AG04449 (cell line): ENCODE measurements at places on chromosomes 12 and 14.
A peak's percentile ranks its signal among the peaks of the same experiment; 100 is the strongest.

GRCh38 chr12:20395791-20396550, 27.6 kb downstream of the PDE3A start:
- no peak for DNase-seq

DNA sequence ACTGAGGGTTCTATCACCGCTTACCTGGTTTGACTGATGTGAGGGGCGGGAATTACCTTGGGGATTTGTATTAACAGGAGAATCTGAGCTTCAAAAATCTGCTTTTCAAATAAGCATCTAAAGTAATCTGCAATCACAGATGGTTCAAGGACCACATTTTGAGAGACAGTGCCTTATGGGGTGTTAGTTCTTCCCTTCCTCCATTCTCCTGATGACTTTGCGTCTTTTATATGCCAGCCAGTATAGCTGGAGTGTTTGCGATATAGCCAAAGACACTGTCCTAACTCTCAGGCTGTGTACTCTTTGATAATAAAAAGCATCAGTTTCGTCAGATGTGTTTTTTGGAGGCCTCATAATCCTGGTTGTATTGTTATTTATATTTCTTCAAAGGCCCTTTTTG, 39.5 kb downstream of the PPHLN1 start:
- no peak for DNase-seq

DNA sequence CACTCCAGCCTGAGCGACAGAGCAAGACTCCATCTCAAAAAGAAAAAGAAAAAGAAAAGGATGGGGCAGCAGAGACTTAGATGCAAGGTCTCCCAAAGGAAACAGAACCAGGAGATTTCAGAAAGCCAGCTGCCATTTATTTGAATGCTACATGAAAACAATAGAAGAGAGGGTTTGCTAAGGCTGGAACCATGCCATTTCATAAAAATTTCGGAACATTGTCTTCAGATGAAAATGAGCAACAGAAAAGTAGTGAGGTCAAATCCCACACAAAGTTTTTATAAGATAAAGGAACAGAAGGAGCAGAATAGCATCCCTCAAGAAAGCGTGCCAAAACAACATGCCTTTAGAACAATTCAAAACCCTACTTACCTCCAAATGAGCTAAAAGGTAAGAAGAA, 175.3 kb downstream of the ETV6 start:
- DNase-seq, result no peak

GRCh38 chr12:107287436-107288413, 194.4 kb upstream of the CRY1 start:
- DNase-seq, result no peak

- DNase-seq, result no peak
Measured at GRCh38 chr12:111749391-111749790, 17.3 kb upstream of the ALDH2 start.

DNA sequence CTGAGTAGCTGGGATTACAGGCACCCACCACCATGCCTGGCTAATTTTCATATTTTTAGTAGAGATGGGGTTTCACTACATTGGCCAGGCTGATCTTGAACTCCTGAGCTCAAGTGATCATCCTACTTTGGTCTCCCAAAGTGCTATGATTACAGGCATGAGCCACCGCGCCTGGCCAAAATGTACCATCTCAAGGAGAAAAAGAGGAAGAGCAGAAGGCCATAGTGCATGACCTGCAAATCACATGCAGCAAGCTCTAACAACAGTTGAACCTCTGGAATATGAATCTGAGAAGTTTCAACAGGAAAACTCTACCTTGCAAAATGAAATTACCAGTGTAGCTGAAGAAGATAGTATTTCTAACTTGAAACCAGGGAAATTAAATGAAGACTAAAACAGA, 17.1 kb upstream of the SERPINA1 start:
- DNase-seq, result no peak

DNA sequence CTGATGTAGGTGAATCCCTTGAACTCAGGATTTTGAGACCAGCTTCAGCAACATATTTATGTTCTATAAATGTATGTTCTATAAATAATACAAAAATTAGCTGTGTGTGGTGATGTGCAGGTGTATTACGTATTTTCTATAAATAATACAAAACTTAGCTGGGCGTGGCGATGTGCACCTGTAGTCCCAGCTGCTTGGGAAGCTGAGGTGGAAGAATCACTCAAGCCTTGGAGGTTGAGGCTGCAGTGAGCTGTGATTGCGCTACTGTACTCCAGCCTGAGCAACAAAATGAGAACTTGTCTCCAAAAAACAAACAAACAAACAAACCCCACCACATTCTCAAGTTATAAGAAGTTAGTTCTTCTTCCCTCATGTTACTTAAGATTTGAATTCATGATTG, 39.5 kb downstream of the GABARAPL1 start:
- DNase-seq, result no peak

GRCh38 chr14:91115986-91116770, 2.3 kb downstream of the DGLUCY start:
- no peak for DNase-seq

- no peak for DNase-seq
Measured at GRCh38 chr14:94663965-94664704, 51.9 kb downstream of the SERPINA3 start.

DNA sequence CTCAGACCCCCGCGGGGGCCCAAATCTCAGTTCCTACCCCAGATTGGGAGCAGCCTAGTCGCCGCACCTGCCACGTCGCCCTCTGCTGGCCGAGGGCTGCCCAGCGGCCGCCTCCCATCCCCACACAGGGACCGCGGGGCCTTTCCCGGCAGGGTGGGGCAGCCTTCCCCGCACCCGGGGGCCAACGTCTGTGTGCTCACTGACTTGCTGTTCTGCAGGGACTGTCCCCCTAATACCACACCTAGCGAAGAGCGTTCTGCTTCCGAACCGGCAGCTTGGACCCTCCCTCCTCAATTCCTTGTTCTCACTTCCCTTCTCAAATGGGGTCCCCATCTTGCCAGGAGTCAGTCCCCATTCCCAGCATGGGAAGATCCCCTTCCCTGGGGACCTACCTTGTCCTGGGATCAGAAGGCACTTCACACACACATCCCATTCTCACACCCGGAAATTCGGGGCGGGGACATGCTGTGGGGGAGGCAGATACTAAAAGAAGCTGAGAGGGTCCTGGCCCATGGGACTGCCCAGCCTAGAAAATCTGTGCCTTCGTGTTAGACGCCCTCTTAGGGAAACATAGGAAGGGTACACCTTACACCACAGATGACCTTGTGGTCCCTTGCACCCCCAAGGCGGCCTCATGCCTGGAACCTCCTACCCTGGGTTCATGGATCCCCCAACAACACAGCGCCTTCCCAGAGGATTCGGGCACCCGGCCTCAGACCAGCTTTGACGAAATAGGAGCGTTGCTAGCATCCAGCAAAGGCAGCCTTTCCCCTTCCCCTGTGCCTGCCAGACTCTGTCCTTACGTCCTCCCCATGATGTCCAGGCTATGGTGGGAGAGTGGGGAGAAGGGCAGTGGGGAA, 16.4 kb downstream of the ACVRL1 start:
- DNase-seq, result no peak

GRCh38 chr14:54291491-54292191, 105.2 kb upstream of the CDKN3 start:
- DNase-seq, result no peak

DNA sequence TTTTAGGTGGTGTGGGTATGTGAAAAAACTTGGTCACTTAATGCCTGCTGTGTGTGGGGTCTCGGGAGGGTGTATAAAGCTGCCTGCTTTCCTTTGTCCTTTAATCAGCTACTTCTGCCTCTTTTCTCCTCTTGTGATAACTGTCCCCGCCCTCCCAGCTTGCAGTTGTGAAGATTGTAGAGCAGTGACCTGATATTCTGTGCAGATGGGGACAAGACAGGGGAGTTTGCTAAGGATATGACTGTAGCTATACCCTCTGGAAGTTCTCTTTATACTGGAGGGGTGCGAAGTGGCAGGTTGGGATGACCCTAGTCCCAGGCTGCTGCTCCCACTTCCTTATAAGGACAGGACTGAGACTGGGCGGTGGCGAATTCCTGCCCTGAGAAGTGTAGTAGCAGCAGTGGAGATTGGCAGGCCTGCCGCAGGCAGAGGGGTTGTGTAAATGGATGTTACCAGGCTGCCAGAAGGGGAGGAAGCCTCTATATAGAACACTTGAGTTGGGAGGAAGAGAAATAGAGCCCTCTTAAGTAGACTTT, 835 bp downstream of the MYL6 start:
- peak; percentile 28 for DNase-seq

DNA sequence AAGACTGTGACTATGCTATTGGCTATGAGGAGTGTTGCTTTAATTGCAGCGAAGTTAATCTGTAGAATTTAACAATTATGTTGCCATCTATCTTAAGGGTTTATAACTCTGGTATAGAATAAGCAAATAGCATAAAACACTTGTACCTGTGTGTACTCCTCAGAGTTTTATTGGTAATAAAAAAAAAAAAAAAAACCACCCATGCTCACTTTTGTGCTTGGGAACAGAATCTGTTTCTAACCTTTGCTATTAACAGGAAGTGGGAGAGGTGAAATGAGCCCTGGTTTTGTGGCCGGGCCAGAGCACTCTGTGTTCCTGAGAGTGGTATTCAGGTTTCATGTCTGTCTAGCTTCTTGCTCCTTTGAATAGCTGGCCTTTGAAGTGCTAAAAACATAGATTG, 53.1 kb downstream of the PDE3A start:
- no peak for DNase-seq

DNA sequence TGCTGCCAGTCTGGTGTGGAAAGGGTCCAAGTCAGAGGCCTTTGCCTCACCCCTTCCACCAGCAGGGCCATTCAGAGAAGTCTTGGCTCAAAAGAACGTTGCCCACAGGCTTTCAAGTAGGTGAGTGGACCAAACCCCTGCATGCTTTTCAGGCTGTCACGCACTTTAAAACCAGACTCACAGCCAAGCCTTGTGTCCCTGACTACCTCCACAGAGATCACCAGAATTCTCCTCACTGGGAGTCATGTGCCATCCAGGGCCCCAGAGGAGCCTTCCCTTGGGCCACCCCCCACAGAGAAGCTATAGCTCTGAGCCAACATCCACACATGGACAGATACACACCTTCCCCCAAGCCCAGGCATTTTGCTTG, 283.1 kb downstream of the DPF3 start:
- no peak for DNase-seq

- DNase-seq, result no peak
Measured at GRCh38 chr12:11711651-11712327, 62.3 kb downstream of the ETV6 start.

- DNase-seq, result no peak
Measured at GRCh38 chr14:99947695-99948094, 117.5 kb upstream of the EVL start.

- no peak for DNase-seq
Measured at GRCh38 chr14:103385929-103386712, 906 bp downstream of the MARK3 start.

DNA sequence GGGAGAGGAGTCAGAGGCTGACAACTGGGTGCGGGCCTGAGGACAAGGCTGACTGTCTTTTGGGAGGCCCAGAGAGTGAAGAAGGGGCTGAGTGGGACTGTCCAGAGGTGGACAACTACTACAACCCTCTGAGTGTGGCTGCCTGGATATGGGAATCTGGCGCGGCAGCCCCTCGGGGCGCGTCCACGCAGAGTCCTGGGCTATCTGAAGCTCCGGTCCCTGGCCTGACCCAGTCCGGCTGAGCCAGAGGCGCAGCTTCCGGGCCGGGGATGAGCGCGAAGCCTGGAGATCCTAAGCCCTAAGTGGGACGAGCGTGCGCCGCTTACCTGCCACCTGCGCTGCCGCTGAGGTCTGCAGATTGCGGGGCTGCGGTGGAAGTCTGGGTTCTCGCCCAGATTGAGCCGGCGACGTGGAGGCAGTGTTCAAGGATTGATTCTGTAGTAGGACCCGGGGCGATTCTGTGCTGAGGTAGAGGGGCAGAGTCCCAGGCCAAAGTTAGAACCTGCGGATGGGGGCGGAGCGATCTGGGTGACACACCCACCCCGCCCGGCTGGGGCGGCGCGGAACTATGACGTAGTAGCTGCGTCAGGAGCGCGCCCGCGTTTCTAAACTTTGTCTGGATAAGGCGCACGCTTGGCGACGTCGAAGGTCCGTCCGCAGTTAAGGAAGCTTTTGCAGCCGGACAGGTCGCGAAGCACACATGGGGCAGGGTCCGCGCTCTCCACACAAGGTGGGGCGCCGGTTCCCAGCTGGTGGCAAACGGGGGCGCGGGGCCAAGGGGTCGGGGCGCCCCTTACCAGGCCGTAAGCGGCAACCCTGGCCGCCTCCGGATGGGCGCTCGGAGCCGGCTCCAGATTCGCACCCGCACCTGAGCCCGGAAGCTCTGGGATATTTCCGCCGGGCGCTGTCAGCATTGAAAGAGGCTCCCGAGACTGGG, at the start of the genes DHRS1 and NOP9:
Gene DHRS1 (minus strand): TSS at position 526 of the 937 bp plus-strand sequence. CDS start 674 bp downstream, outside the sequence.
Gene NOP9 (plus strand): TSS at position 596 of the 937 bp plus-strand sequence. CDS start 105 bp downstream, at position 701.
- DNase-seq, result peak; percentile 24

DNA sequence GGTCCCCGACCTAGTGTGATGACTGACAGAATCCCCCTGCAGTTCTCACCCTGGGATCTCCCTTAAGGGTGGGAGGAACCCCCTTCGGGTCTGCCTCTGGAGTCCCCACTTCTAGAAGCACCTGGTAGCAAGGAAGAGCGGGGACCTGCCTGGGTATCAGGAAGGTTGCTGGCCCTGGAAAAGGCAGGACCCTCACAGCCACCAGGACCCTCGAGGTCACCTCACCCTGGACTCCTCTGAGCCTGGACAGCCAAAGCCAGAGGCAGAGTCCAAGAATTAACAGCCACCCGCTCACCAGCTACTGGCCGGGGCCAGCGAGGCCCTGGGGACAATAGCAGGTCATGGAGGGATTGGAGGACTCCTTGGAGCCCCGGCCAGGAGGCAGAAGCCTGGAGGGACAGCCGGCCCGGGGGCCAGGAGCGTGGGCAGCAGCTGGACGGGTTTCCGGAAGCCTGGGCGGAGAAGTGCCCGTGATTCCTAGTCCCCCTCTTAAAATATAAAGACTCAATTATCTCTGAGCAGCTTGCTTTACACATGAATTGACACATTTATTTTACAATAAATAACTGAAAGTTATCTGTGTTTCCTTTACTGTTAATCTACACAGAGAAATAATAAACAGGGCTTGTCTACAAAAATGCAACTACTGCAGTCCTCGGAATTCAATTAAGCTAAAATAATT, 17.5 kb downstream of the BCL11B start:
- no peak for DNase-seq

DNA sequence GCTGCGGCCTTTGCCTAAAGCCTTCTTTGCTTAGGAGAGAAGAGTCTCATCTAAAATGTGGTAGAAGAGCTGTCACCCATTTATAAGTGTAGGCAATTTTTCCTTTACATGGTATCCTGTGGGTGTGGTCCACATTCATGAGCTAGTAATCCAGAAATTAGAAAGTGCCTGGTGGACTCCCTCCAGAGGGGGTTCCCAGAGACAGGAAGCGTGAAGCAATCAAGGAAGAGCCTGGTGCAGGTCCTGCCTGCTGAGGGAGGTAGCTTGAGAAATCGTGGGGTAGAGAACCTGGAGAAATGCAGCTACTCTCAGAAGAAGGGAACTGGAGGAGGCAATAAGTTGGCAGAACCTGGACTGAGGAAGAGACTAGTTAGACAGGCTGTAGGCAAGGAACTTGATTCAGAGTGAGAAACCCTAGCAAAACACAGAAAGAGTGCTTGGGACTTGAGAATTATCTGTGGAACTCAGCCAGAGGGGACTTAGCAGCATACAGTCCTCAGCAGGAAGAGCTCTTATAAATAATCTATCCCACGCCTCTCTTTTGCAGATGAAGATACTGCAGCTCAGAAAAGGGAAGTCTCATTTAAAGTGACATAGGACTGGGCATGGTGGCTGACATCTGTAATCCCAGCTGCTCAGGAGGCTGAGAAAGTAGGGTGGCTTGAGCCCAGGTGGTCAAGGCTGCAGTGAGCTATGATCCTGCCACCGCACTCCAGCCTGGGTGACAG, 182.4 kb upstream of the CCND2 start:
- no peak for DNase-seq
